GM03348 (cell line): ENCODE measurements at places on chromosomes 7 and 10.

GRCh38 chr7:77245015-77245755 is 45.6 kb upstream of the FGL2 start:
- no peak for DNase-seq

- DNase-seq: no peak
Observed at GRCh38 chr10:72525277-72525676, 100.6 kb downstream of the MICU1 start.

- DNase-seq: no peak
Observed at GRCh38 chr10:64458306-64458705, 937.1 kb downstream of the REEP3 start.

- peak; percentile 24 for DNase-seq
Observed at GRCh38 chr7:138755331-138755747, 42.5 kb upstream of the TMEM213 start.

DNA sequence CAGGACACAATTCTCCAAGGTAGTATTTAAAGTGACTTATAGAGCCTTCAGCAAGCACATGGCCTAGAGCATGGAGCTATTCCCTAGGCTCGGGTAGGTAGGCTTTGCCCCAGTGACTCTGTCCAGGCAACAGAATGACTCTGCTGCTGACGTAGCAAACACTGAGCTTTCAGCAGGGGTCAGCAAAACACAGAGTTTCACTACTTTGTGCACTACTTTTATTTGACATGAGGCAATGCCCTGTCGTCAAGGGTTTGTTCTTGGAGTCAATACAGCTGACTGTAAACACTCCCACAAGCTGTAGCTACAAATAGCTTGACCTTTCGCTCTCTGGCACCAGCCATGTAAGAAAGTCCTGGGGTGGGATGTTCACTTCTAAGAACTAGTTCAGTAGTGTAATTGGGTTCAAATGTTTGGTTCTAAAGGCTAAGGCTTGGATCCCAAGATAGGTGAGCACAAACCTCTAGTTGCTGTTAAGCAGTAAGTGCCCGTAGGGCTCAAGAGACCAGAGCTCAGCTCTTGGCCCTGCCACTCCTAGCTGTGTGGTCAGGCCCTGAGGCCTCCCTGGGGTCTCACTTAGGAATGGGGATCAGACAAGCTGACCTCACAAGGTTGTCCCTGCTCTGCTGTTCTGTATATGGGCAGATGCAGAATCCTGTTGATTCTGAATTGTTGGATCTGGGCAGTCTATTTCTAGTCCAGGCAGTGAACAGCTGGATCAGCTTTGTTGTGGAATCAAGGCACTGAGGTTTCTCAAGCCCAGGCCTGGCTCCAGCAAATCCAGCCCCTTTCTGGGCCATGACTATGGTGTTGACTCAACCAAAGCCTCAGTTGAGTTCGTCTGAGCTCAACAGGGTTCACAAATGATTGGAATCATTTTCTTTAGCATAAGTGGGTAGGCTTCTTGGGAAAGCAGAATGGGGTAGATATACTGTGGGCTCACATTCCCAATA is 10.7 kb downstream of the NODAL start:
- DNase-seq: peak; percentile 43

DNA sequence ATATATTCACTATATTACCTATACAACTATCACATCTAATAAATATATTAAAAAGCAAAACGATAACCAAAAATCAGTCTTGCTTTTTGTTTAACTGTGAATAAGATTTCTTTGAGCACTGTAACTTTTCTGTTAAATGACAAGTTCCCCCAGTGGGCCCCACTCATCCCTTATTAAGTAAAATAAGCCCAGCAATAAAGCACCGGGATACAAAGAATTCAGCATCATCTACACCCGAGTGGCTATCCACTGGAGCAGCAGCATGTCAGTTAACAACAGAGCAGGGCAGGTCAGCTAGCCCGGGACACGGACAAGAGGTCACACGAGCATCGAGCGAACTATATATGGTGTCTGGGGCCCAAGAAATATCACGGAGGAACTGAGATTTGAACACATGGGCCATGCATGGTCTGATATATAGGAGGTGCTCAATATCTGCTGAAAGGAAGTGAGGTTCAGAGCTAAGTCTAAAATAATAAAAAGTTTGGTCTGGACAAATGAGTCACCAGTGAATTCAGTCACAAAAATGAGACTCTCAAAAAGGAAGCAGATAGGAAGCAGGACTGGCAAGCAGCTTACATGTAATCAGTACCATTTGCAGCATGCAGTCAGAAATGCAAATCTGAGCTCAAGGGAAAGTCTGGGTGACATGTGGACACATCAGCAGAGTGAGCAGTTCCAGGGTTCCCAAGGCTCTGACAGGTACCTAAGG is 4.1 kb downstream of the ERCC6 start:
- peak; percentile 69 for DNase-seq

DNA sequence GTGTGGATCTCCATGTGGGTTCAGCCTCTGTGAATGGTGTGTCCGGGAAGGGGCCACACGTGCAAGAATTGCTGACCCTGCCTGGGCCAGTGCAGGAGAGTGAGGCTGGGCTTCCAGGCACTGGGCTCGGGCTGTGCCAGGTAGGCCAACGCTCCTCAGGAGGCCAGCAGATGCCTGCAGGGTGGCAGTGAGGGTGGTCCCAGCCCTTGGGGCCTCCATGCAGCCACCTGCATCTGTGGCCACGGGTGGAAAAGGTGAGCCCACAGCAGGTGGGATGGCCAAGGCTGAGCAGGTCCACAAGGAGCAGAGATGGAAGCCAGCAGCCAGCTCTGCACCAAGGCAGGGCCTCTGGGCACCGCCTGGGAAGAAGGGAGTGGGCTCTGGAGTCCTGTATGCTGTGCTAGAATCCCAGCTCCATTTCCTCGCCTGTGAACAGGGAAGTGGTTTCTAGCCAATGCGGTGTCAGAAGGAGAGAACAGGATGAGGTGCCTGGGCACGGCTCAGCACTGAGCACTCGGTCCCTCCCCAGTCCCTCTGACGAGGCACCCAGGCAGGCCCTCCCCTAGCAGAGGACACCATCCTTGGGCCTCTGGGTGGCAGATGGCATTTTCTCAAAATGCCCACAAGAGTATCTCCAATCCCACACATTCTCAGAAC is 31.1 kb upstream of the RET start:
- no peak for DNase-seq

DNA sequence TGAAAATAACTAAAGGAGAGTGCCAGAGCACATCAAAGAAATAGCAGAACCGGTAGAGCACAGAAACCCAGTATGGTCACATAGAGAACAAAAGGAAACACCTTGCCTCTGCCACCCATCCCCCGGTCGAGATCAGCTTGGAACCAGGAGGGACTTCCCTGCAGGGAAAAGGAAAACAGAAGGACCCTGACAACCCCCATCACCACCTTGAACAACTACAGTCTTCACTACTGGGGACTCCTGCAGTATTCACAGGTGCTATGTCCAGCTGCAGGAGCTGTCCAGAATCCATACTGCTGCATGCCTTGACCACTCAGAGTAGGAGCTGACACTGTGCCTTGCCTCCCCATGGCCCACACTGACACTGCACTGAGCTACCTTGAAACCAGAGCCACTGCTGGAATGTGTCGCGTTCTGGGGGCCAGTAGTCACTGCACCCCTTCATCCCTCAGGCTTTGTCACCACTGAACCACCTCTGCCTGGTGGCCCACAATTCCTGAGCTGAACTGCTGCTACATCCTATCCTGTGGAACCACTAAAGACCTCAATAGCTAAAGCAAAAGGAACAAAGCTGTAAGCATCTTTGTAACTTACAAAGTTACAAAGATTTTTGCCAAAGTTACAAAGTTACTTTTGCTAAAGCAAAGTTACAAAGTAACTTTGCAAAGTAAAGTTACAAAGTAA is 66.8 kb downstream of the TRIL start:
- DNase-seq: no peak

- no peak for DNase-seq
Observed at GRCh38 chr7:6307762-6308161, 35.3 kb upstream of the CYTH3 start.

GRCh38 chr10:60872451-60872850 is 71.5 kb downstream of the RHOBTB1 start:
- DNase-seq: no peak
